Stimulated activated naive CD4-positive, alpha-beta T cell (primary cell): ENCODE measurements at places on chromosomes 3 and 15.

DNA sequence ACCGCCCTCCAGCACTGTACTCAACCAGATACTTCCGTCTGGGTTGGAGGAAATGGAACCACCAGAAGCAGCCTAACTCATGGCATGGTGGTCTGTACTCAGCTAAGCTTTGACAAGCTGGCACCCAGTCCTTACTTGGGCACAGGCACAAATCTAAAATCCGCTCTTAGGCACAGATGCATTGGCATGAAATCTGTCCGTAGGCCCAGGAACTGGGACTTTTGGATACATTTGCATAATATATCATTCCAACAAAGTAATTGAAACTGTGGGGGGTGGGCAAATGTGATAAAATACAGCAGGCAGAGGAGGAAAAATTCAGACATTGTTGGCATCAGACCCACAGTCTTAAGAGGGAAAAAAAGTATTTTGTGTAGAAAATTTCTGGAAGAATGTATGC, 75.4 kb downstream of the C3orf85 start:
- no peak for DNase-seq

- no peak for DNase-seq
These were observed 71.1 kb downstream of the TBL1XR1 start for GRCh38 chr3:177126015-177126773.

- DNase-seq: no peak
These were observed 293.7 kb downstream of the NSUN3 start for GRCh38 chr3:94356581-94356980.

GRCh38 chr3:43035801-43036365, 56.8 kb downstream of the GASK1A start:
- no peak for DNase-seq
